ENCODE measurements at places on chromosomes 4 and X.

- no peak for DNase-seq
Measured at GRCh38 chrX:151398346-151398745, 1.3 kb downstream of the VMA21 start.

- no peak for DNase-seq
Measured at GRCh38 chrX:153459986-153460385, 10.4 kb downstream of the HAUS7 start.

DNA sequence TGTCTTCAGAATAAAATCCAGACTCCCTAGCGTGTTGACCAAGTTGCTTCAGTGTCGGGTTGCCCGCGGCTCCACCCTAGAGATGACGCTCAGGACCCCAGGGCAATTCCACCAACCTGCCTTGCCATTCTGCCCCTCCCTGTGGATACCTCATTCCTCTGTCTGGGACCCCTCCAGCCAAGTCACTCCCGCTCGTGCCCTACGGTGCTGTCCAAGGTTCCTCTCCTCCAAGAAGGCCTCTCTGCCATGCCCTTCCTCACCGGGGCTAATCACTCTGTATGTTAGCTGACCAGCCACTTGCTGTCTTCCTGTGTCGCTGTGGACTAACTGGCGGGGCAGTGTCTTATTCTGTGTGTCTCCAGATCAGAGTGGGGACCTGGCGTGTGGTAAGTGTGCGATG lies 46.6 kb downstream of the TENM3 start:
- DNase-seq = no peak

DNA sequence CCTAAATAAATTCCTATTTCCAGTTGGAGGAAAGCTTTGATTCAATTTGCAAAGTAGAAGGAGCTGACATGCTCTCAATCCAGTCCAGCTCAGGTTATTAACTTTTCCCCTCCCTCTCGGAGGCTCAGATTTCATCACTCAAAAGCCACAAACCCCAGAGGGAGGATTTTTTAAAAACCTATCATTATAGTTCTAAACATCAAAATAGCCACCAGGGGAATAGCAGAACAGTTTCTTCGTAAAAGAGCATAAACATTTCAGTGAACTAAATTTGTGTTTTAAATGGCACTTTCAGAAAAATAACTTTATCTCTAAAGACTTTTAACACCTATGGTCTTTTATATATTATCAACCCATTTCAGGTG lies 8.8 kb downstream of the GPRIN3 start:
- no peak for DNase-seq

- DNase-seq = no peak
Measured at GRCh38 chr4:81215931-81216330, 909 bp upstream of the PRKG2 start.

DNA sequence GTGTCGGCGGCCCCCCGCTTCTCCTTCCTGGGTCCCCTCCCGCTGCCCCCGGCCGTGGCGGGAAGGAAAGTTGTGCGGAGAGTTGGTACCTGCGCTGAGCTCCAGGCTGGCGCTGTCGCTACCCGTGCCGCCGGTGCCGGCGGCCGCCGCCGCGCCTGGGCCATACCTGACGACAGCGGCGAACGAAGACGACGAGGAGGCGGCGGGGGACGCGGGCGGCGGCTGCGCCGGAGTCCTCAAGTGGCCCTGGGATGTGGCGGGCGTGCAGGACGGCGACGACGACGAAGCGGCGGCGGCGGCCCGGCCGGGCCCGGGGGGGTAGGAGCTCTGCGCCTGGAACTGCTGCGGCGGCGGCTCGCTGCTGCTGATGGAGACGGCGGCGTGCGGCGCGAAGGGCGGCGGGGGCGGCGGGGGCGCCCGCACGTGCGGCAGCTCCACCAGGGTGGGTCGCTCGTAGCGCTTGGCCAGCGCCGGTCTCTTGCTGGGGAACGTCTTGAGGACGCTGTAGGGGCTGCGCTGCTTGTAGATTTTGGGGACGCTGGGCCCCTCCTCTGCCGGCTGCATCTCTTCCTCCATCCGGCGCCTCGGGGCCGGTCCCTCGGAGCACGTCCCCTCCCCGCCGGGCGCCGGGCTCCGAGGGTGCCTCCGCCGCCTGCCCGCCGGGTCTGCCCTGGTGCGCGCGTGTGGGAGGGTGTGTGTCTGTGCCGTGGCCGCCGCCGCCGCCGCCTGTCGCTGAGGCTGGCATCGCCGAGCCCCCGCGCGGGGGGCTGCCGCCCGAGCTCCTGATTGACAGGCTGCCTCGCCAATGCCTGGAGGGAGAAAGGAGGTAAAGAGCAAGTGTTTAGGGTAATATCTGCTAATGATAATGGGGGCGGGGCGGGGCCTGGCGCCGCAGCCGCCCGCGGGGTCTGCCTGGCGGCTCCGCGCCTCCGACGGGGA lies 618 bp downstream of the BEND4 start:
- no peak for DNase-seq

- no peak for DNase-seq
Measured at GRCh38 chrX:10076765-10077164, 80.0 kb upstream of the CLCN4 start.

- DNase-seq = peak; percentile 31
Measured at GRCh38 chr4:107709916-107710315, 10.1 kb downstream of the PAPSS1 start.

GRCh38 chr4:7828011-7828720 lies 111.5 kb downstream of the AFAP1 start:
- no peak for DNase-seq

- DNase-seq = no peak
Measured at GRCh38 chrX:67544281-67545035, 637 bp downstream of the AR start.

DNA sequence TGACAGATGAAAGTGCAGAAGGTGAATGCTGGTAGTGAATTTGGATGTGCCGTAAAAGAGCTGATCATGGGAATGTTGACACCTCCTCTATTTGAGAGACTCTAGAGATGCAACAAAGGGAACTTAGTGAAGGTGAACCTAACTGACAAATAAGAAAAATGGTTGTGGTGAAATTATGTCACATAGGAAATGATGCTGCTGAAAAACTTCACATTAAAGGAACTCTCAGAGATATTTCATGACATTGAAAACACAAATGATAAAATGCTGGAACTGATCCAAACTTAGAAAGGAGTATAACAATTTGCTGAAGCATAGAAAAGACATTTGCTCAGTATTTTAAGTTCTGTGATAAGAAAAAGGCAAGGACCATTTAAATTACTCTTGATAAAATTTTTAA lies 31.9 kb downstream of the MGAT4D start:
- no peak for DNase-seq

- no peak for DNase-seq
Measured at GRCh38 chr4:53431052-53431451, 53.6 kb downstream of the FIP1L1 start.

DNA sequence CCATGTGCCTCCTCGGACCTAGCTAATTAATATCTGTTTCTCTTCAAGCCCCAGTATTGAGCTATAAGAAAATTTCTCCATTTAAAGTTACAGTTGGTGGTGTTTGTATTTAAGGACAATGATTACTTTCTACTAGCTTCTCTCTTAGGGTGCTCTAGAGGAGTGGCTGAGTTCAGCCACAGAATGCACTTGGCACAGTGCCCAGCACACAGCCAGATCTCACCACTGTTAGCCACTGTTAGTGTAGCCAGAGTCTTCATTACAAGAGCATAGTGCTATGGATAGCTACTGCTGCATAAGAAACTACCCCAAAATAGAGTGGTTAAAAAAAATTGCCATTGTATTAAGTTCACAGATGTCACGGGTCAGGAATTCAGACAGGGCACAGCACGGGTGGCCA lies 421.3 kb downstream of the BCOR start:
- no peak for DNase-seq

GRCh38 chr4:17740702-17741101 lies 40.7 kb downstream of the FAM184B start:
- no peak for DNase-seq

- peak; percentile 65 for DNase-seq
Measured at GRCh38 chr4:116018831-116019230, 905.4 kb upstream of the NDST4 start.

DNA sequence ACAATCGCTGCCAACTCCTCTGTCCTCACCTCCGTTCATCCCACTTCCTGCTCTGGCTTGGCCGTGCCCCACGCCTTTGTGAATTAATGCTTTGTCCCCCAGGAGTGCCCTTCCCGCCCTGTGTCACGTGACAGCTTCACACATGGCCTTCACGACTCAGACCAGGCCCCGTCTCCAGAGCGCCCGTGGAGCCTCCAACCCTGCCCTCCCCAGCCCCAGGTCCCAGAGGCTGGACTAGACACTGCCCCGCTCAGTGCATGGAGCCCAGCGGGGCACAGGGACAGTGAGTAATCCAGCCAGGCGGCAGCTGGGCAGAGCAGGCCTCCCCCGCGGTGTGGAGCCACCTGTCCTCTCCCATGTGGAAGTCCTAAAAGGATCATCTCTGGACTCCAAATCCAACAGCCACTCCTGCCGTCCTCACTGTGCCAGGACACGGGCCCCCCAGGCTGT lies 7.4 kb downstream of the ADRA2C start:
- no peak for DNase-seq

GRCh38 chr4:180483036-180483435 lies 1760.2 kb upstream of the TENM3 start:
- no peak for DNase-seq

GRCh38 chrX:42944381-42944998 lies 166.5 kb upstream of the PPP1R2C start:
- DNase-seq = no peak

DNA sequence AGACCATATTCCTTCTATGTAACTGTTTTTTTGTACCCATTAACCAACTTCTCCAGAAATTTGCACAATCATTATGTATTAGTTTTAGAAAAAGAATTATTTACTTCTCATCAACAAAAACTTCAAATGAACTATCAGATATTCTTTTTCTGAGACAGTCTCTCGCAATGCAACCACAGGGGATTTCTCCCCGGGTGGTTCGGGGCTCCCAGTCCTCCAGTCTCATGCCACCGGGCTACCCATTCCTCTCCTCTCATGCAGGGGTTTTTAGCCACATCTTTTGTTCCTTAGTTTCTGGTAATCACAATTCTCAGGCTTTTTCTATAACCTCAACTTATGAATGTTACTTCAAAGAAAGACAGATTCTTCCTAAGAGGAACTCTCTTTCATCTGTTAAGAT lies 46.6 kb upstream of the CLNK start:
- no peak for DNase-seq

DNA sequence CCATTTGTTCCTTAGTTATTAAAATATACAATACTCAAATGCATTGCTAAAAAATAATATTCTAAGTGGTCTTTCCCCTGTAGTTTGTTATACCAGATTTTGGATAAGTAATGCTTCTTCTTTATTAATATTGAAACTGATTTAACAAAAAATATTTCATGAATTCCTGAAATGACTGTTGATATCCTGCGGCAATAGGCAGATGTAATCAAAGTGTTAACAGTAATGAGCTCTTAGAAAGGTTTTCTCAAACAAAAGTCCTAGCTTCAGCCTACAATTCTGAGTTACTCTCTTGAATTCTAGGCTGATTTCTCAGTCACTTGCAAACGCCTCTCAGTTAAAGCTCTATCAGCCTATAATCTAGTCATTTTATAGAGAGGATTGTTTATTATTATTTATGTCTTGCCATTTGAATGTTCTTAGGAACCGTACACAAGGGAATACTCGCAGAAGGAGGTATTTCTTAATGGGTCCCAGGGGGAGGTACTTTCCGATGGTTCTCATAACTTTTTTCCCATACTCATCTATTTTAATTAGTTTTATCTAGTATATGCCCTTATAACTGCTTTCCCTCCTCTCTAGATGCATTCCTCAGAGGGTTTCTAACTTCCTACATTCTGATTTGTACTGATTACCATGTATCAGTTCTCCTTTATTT lies 96.8 kb downstream of the FNIP2 start:
- DNase-seq = no peak

DNA sequence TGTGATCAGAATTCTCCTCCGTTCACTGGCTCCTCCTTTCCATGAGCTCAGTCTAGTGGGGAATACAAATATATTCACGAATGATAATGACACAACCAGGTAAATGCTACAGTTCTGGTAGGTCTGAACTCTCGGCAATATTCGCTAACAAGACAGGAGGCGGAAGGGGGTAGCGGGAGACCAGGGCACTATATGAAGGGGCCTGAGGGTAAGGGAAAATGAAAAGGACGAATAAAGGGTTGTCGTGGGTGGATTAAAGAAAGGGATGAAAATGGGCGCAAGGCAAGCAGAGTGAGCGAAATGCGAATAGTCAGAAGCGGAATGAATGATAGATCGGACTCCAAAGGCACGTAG lies 743 bp downstream of the NKAP start:
- peak; percentile 27 for DNase-seq

- DNase-seq = no peak
Measured at GRCh38 chr4:13455411-13455810, 28.7 kb downstream of the RAB28 start.

DNA sequence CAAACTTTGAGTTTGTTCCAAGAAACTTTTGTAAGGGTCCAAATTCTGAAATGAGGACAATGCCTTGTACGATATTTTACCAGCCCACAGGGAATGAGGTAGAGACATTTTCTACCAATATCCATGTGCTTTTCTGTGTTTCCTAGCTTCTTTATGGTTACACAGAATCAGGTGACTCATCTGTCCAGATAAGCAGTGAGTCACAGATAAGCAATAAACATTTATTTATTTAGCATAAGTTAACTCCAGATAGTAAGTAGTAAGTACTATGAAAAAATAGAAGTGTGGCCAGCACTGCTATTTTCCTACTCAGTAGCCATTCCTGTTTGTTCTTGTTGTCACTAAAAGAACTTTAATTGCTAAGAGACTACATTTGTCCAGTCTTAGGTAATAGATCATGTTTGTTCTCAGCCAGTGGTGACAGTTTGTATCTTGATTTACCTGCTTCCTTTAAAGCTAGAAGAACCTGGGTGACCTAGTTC lies 7.4 kb downstream of the AFF1 start:
- DNase-seq = peak; percentile 18

GRCh38 chr4:180335566-180335965 lies 1907.6 kb upstream of the TENM3 start:
- no peak for DNase-seq

GRCh38 chr4:53863736-53864365 lies 200.6 kb downstream of the CHIC2 start:
- DNase-seq = no peak

- no peak for DNase-seq
Measured at GRCh38 chr4:80486603-80487002, 151.1 kb downstream of the CFAP299 start.

GRCh38 chr4:48585401-48585800 lies 95.3 kb downstream of the ZAR1 start:
- DNase-seq = no peak

- no peak for DNase-seq
Measured at GRCh38 chr4:174332741-174333493, 49.2 kb downstream of the CEP44 start.

GRCh38 chr4:186829740-186830449 lies 106.2 kb upstream of the FAT1 start:
- DNase-seq = no peak

GRCh38 chr4:10740891-10741620 lies 56.5 kb upstream of the CLNK start:
- DNase-seq = no peak

DNA sequence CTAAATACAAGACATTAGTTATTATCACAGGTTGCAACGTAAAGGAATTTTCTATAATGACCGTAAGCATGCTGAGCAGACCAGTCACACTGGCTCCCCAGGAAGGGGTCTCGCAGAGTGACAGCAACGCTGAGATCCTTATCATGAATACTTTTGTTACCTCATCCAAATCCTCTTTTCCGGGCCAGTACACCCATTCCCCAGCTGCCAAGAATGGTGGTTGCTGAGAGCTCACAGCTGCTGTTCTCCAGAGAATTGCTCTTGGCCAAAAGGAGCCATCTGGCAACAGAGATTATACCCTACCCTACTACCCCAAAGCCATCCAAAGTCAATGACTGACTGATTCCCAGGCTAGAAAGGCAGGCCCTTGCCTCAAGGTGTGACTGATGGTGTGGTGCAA lies 91.6 kb downstream of the FUNDC1 start:
- DNase-seq = no peak

GRCh38 chr4:88516746-88517145 lies 6.8 kb downstream of the PYURF start:
- DNase-seq = no peak
